Vagina (tissue), 2 donors: ENCODE measurements at places on chromosomes 2 and 18. TPM values are rescaled to one million over a fixed set of nuclear protein-coding genes. Genes with fewer than 3 reads are reported as not detected.

- H3K4me1 ChIP-seq = no peaks in the 10 kb centered on the region
- H3K27ac ChIP-seq = no peak overlapping the region
- H3K4me3 ChIP-seq = no peak overlapping the region
- H3K27me3 ChIP-seq = no peaks in the 10 kb centered on the region
These were observed 341.6 kb upstream of the VWC2L start for GRCh38 chr2:214069254-214069653.

GRCh38 chr2:30147196-30147714 is 448 bp downstream of the YPEL5 start:
- H3K4me3 ChIP-seq = peak overlapping the region; percentile 93
- peak overlapping the region; percentile 98 for H3K27ac ChIP-seq
- peaks cover 42% of the 10 kb centered on the region for H3K4me1 ChIP-seq
- H3K27me3 ChIP-seq = no peaks in the 10 kb centered on the region
- H3K36me3 ChIP-seq = no peaks in the 10 kb centered on the region

DNA sequence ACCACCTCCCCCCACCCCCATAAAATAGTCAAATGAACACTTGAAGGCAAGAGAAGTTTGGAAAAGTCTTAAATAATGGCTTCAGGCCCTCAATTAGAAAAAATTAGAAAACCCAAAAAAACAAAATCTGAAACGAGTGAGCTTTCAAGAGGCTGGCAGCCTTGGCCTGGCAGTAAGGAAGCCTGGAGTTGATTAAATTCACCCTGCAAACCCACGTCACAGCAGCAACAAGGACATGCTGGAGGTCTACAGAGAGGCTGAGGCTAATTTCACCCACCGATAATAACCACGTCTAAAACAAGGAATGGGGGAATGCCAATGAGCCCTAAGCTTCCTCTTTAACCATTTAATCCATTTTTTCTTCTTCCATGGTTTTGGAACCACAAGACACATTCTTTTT is 122.7 kb upstream of the SMAD7 start:
- no peaks in the 10 kb centered on the region for H3K36me3 ChIP-seq
- H3K4me3 ChIP-seq = no peak overlapping the region
- H3K27ac ChIP-seq = peak overlapping the region; percentile 33

ASPRV1 gene
- 0.49 TPM for total RNA-seq

CABYR gene
- 0.74 TPM for total RNA-seq

DNA sequence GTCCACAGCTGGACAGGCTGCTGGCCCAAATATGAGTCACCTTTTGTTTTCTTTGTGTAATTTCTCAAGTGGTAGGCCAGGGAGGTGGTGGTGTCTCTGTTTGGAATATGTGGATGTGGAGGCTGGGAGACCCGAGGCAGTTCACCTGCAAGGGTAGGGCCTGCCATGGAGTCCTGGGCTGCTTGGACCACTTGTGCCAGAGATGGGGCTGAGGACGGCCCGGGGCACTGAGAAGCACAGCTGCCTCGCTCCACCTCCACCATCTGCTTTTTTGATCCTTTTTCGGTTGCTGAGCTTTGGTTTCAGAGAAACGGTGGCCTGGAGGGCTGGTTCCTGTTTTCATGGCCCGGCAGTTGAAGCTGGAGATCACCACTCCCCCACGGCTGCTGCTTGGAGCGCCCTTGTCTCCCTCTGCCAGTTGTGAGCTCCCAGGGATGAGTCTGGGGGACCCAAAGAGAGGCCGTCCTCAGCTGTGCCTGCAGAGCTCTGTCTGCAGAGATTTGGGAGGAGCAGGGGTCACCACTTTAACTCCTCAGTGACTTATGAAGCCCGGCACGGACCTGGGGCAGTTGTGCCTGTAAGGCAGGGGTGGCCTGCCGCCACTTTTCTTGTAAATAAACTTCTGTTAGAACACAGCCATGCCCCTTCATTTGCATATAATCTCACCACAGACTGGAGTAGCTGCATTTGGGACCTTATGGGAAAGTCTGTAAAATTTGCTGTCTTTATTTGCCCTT is 67.6 kb upstream of the MCFD2 start:
- DNase-seq = no peak
- H3K27ac ChIP-seq = peak overlapping the region; percentile 91
- H3K36me3 ChIP-seq = no peaks in the 10 kb centered on the region
- peaks cover 56% of the 10 kb centered on the region for H3K4me1 ChIP-seq
- H3K27me3 ChIP-seq = no peaks in the 10 kb centered on the region

GRCh38 chr2:241909769-241910168 is 40.2 kb downstream of the RTP5 start:
- no peak for DNase-seq
- no peak overlapping the region for H3K27ac ChIP-seq
- H3K36me3 ChIP-seq = no peaks in the 10 kb centered on the region
- H3K4me1 ChIP-seq = no peaks in the 10 kb centered on the region
- H3K4me3 ChIP-seq = no peak overlapping the region

- H3K27me3 ChIP-seq = no peaks in the 10 kb centered on the region
- H3K27ac ChIP-seq = no peak overlapping the region
- H3K4me3 ChIP-seq = no peak overlapping the region
- DNase-seq = peak; percentile 83
These were observed 68.3 kb downstream of the ACKR3 start for GRCh38 chr2:236637686-236638569.

- H3K27me3 ChIP-seq = no peaks in the 10 kb centered on the region
- DNase-seq = no peak
- H3K27ac ChIP-seq = no peak overlapping the region
- H3K4me1 ChIP-seq = no peaks in the 10 kb centered on the region
- H3K36me3 ChIP-seq = no peaks in the 10 kb centered on the region
These were observed 73.4 kb upstream of the TEX51 start for GRCh38 chr2:126825316-126825715.

EFR3B gene
- total RNA-seq = 1.5 TPM

ATG16L1 gene
- total RNA-seq = 29.2 TPM

DNA sequence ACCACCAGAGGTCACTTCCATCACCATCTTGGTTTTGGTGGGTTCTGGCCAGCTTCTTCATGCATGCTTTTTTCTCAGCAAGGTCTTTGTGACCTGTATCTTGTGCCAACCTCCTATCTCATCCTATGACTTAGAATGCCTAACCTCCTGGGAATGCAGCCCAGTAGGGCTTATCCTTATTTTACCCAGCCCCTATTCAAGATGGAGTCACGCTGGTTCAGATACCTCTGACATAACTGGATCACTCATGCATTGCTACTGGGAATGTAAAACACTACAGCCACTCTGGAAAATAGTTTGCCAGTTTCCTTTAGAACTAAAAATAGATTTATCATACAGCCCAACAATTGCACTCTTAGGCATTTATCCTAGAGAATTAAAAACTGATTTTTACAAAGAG is 219.2 kb downstream of the IRS1 start:
- no peak overlapping the region for H3K27ac ChIP-seq
- H3K4me1 ChIP-seq = no peaks in the 10 kb centered on the region
- DNase-seq = no peak
- H3K27me3 ChIP-seq = no peaks in the 10 kb centered on the region
- no peak overlapping the region for H3K4me3 ChIP-seq
- no peaks in the 10 kb centered on the region for H3K36me3 ChIP-seq

DNA sequence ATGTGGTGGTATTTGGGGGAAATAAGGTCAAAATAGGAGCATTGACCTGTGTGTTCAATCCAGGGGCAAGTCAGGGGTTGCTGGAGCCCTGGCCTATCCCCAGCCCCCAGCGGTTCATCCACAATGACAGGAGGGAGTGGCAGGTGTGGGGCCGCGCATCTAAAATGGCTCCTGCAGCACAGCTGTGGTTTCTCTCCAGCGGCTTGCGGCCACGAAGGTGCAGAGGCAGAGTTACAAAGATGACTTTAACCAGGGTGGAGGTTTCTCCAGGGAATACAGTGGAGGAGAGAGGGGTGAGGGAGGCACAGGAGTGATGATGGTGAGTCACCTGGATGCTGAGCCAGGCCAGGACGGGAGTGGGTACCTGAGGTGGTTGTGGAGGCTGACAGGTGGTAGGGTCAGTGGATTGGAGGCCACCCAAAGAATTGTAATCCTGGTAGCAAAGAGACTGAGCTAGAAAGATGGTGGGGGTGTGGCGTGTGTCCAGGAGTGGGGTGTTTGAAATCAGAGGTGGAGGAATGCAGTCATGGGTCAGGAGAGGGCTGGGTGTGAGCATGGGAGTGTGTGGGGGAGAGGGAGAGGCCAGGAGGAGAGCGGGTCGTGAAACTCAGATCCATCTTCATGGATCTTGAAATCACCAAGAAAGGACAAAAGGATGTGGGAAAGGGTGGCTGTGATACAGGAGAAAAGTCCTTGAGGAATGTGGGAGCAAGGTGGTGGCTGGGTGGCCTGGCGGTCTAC is 83.2 kb downstream of the CTIF start:
- no peaks in the 10 kb centered on the region for H3K36me3 ChIP-seq
- H3K27me3 ChIP-seq = no peaks in the 10 kb centered on the region
- DNase-seq = no peak

DNA sequence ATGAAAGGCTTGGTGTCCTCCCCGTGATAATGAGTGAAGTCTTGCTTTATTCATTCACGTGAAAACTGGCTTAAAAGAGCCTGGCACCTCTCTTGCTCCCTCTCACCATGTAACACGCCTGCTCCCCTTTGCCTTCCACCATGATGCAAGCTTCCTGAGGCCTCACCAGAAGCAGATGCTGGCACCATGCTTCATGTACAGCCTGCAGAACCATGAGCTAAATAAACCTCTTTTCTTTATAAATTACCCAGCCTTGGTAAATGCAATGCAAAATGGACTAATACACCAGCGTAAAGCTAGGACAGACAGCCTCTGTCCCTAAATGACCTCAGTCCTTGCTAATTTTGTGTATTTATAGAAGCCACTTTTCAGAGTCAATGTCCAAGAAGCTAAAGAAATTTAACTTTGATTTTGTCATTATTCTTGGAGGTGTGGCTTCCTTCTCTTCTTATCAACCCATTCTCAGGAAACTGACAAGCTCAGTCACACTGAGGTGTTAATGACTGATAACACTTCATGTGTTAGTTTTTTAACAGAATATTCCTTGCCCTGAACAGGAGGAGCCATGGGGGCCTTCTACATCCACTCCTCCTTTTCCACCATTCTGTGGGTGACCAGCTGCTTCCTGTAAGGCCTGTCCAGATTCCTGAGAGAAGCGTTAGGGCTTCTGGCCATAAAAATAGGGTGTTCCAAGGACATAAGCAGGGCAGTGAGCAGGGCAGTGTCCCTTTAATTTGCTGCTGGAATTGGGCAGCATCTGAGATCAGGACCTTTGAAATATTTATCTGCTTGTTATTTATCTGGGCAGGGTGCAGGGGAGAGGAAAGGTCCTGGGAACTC is 38.0 kb upstream of the EPAS1 start:
- H3K36me3 ChIP-seq = no peaks in the 10 kb centered on the region
- H3K27ac ChIP-seq = peak overlapping the region; percentile 45

- DNase-seq = no peak
- no peaks in the 10 kb centered on the region for H3K36me3 ChIP-seq
- H3K4me1 ChIP-seq = no peaks in the 10 kb centered on the region
- H3K4me3 ChIP-seq = no peak overlapping the region
- no peak overlapping the region for H3K27ac ChIP-seq
- H3K27me3 ChIP-seq = no peaks in the 10 kb centered on the region
These were observed 432.8 kb upstream of the SYT4 start for GRCh38 chr18:43710135-43710534.

DNA sequence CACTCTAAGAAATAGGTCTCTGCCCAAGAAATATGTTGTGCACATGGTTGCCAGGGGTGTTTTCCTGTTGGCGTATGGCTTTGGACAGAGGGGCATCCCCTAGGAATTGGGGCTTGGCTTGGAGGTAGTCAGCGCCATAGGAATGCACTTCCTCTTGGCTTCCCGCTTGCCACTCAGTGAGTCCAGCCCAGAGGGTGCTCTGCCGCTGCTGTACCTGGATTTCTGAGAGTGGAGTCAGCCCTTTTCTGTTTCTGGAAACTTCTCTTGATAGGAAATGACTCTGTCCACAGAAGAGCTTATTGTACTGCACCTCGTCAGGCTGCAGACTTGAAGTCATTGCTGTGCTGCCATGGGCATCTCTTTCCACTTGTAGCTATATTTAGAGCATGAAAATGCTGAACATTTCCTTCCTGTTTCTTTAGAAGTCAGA is 116.7 kb upstream of the MGAT5 start:
- H3K4me1 ChIP-seq = peaks cover 60% of the 10 kb centered on the region
- H3K4me3 ChIP-seq = no peak overlapping the region
- no peaks in the 10 kb centered on the region for H3K27me3 ChIP-seq
- no peak for DNase-seq

GRCh38 chr2:105238664-105239240 is 2.8 kb upstream of the GPR45 start:
- no peaks in the 10 kb centered on the region for H3K27me3 ChIP-seq
- DNase-seq = no peak
- no peaks in the 10 kb centered on the region for H3K36me3 ChIP-seq
- no peak overlapping the region for H3K4me3 ChIP-seq

BOLL gene
- total RNA-seq = not detected

GRCh38 chr2:235402422-235402821 is 91.4 kb upstream of the AGAP1 start:
- H3K27ac ChIP-seq = no peak overlapping the region
- H3K36me3 ChIP-seq = no peaks in the 10 kb centered on the region
- no peaks in the 10 kb centered on the region for H3K27me3 ChIP-seq
- H3K4me3 ChIP-seq = no peak overlapping the region

NMUR1 gene
- not detected for total RNA-seq

DNA sequence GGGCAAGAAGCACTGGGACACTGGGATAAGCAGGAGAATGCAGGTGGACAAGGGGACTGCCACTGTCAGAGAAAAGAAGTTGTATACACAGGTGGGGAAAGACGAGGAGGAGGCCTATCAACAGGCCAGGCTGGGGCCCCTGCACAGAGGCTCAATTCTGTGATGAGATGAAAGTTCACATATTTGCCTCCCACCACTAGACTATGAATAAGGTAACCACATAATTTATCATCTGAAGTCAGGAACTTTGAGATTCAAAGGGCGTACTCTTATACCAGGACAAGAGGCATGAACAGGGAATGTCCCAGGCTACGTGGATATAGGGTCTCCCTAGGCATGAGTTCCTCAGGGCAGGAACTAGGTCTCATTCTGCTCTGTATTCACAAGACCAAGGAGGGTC is 34.2 kb downstream of the RNU4ATAC start:
- no peak for DNase-seq
- no peak overlapping the region for H3K4me3 ChIP-seq
- H3K27me3 ChIP-seq = no peaks in the 10 kb centered on the region
- no peak overlapping the region for H3K27ac ChIP-seq
- no peaks in the 10 kb centered on the region for H3K36me3 ChIP-seq

PAX8 gene
- 1.7 TPM for total RNA-seq

GRCh38 chr2:105903051-105903674 is 158.5 kb downstream of the NCK2 start:
- no peak overlapping the region for H3K27ac ChIP-seq
- DNase-seq = no peak
- H3K4me1 ChIP-seq = no peaks in the 10 kb centered on the region
- no peaks in the 10 kb centered on the region for H3K27me3 ChIP-seq
- H3K4me3 ChIP-seq = no peak overlapping the region
- peaks cover 4% of the 10 kb centered on the region for H3K36me3 ChIP-seq
